ENCODE measurements at places on chromosomes 12 and 14.
A peak's percentile ranks its signal among the peaks of the same experiment; 100 is the strongest.

DNA sequence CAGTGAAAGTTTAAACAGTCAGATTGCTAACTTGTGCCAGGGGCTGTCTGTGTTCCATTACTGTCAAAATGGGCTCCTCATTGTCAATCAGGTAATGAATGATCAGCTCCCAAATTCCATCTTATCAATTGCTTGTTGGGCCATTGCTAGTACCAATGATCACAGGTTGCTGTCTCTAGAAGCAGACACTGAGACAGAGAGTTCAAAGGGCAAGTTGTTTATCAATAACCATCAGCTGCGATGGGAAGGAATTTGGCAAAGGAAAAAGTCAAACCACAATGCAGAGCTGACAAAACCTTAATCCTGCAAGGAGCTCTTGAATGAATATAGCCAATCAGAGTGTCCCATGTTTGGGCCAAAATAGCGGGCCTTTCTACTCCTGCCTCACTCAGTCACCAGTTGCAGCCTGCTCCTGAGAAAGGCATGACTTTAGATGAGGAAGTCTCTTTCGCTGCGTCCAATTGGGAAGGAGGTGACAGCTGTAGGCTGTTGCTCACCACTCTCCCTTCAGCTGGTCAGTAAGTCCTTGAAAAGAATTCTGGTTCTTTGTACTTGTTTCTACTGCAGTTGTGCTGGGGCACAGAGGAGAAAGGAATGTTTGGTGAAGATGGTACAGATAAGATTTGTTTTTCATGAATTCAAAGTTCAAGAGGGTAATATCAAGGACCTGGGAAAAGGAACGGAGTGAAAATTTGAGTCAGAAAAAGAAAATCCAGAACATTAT lies 179.2 kb upstream of the PDE3A start:
- no peak for DNase-seq

DNA sequence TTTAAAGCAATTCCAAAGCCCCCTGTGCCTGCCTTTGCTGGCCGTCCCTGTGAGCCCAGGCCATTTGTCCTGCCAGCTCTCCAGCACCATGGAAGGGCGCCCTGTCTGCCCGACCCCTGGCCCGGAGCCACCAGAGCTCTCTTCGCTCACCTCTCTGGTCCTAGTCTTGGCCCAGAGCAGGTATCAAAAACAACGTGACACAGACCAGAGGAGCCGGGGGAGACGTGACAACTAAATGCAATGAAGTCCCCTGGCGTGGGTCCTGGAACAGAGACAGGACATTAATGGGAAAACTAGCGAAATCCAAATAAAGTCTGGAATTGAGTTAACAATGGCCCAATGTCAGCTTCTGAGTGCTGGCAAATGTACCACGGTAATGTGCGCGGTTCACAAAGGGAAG lies 83.2 kb upstream of the DIO3 start:
- no peak for DNase-seq

- no peak for DNase-seq
Measured at GRCh38 chr12:53809005-53809404, 57.2 kb upstream of the CISTR start.

DNA sequence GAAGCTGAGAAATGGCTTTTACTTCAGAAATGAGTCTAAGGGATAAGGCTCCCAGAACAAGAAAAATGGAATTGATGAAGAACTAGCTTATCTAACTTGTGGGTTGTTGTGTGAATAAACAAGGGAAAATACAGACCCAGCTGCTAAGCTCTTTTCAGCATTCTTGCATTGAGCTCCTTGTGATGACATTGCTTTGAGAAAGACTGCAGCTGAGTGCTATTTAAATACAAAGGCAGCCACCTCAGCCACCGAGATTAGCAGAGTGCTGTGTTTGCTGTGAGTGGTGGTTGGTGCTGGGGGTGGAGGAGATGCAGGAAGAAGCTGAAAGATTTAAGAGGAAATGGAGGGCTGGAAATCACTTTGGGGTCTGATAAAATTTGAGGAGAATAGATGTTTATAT lies 396.0 kb upstream of the PRICKLE1 start:
- DNase-seq, result no peak

- DNase-seq, result no peak
Measured at GRCh38 chr12:102549691-102550090, 69.3 kb upstream of the IGF1 start.

- DNase-seq, result no peak
Measured at GRCh38 chr14:71444030-71444822, 488.0 kb upstream of the RGS6 start.

GRCh38 chr12:100867639-100868393 lies 73.2 kb downstream of the ANO4 start:
- DNase-seq, result no peak

GRCh38 chr14:21721504-21721903 lies 47.9 kb upstream of the OR4E1 start:
- DNase-seq, result no peak

DNA sequence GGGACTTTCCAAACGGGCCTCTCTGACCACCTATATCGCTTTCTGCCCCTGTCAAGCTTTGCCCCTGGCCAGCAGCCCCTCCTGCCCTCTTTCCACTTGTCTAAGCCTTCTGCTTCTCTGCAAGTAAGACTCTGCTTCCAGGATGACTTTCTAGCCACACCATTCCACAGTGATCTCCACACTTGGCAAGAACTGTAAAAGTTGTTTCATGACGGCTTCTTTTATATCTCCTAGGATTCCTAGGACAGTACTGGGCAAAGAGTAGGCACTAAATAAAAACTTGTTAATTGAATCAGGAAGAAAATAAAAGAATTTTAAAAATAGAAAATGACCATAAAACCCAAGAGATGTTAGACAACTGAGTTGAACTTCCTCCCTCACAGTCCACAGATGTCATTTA lies 1.8 kb upstream of the PTPN21 start:
- DNase-seq, result no peak

- DNase-seq, result no peak
Measured at GRCh38 chr14:52917735-52918134, 33.1 kb downstream of the FERMT2 start.

- no peak for DNase-seq
Measured at GRCh38 chr12:131917139-131917710, 11.9 kb upstream of the PUS1 start.

- no peak for DNase-seq
Measured at GRCh38 chr12:64252681-64253080, 30.6 kb upstream of the KICS2 start.

DNA sequence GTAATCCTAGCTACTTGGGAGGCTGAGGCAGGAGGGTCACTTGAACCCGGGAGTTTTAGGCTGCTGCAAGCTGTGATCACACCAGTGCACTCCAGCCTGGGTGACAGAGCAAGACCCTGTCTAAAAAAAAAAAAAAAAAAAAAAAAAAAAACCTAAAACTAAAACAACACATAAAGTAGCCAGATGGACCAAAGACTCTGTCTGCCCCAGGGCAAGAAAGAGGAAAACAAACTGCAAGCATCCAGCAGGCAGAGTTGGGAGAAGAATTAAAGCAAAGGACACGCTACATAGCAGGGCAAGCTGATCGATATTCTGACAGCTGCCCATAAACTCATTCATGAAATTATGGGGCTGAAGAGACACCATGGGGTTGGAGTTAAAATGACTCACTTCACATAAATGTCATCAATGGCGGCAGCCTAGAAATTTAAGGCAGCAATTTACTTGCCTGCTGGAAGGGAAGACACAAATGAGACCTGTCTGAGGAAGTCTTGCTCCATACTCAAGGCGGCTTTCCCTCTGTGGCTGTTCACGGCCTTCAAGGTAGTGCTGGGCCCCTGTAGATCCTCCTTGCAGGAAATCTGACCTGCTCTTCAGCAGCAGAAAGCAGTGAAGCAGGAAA lies 259.1 kb upstream of the FKBP4 start:
- peak; percentile 30 for DNase-seq

DNA sequence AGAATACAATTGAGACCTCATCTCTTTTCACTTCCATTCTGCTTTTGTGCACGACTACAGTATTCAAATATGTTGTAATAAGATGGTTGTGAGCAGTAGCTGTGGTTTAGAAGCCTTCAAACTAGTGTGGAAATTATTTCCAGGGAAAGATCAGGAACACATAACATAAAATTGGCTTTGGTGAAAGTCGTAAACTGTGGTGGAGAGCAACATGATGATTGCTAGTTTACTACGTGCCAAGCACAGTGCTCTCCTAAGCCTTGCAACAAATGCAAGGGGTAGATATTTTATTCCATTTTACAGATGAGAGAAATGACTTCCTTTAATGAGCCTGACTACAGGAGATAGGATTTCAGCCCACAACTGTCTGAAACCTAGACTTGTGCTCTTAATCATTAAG lies 172.4 kb upstream of the LMNTD1 start:
- no peak for DNase-seq

DNA sequence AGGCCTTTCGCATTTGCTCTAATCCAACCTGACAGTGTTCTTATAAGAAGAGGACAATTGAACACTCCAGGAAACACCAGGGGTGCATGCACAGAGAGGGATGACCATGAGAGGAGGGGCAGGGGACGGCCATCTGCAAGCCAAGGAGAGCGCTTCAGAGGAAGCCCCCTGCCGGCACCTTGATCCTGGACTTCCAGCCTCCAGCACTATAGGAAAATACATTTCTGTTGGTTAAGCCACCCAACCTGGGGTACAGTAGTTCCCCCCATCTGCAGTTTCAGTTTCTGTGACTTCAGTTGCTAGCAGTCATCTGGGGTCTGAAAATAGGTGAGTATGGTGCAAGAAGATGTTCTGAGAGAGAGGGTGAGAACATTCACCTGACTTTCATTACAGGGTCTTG lies 64.7 kb downstream of the CLMN start:
- no peak for DNase-seq

- DNase-seq, result no peak
Measured at GRCh38 chr14:104226421-104227383, 88.3 kb downstream of the KIF26A start.

DNA sequence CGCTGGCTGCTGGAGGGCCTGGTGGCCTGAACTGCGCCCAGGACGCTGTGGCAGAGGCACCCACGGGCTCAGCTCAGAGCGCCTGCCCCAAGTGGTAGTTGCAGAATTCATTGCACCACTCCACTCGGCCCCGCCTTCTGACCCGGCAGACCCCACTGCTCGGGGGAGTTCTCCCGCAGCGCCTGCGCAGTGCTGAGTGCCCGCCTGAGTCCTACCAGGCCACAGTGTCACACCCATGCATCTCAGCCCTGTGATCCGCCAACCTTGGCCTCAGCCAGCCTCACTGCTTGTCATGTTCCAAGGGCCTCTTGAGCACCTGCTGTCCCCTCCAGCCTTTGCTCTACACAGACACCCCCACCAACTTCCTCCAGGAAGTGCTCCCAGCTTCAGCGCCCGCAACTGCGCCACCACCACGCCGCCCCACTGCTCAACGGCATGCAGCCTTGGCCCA lies 12.2 kb downstream of the DEGS2 start:
- no peak for DNase-seq

DNA sequence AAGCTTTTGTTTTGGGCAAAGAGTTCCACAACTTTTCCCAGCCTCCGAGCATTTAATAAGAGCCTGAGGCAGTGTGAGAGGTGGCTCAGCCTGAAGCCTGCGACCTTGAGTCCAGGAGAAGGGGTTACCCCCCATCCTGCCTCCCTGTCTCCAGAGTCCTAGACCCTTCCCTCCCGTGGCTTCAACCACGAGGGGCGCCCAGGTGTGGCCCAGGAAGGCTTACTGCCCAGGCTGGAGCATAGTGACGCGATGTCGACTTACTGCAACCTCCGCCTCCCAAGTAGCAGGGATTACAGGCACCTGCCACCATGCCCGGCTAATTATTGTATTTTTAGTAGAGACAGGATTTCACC lies 641 bp downstream of the LRRC43 start:
- no peak for DNase-seq

GRCh38 chr14:22870811-22871223 lies 723 bp upstream of the LRP10 start:
- DNase-seq, result peak; percentile 13

DNA sequence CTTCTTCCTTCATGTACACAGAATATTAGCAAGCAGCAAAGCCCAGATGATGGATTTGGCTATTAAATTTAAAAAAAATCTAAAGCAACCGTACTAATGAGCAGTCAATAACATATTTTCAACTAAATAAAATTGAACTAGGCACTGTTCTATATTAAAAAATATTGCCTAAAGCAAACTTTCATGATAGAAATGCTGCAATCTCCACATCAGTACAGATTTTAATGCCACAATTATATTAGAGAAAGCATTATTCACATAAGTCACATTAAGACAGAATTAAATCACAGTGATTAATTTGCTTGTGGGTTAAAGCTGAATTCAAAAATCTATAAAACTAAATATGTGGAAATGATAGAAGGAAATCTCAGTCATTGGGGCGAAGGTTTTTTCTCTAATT lies 200.7 kb downstream of the KCNH5 start:
- no peak for DNase-seq

GRCh38 chr14:22524784-22525161 lies 64.3 kb downstream of the DAD1 start:
- DNase-seq, result no peak

GRCh38 chr12:75998292-75999063 lies 33.1 kb downstream of the PHLDA1 start:
- no peak for DNase-seq

DNA sequence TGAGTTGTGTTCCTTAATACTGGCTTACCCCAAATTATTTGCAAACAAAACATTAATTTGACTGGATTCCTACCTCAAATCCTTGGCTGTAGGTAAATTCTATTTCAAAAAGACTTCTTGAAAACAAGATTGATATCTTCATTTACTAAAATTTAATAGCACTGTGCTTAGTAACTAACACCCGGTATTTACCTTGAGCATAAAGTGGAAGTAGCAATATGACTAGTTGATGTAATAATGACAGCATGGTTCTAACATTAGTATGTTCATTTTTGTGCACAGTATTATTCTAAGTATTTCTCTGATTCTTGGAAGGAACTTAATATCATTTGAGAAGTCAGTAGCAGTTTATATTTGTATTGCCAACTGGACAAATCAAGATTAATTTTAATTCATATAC lies 96.8 kb downstream of the PPHLN1 start:
- no peak for DNase-seq

- no peak for DNase-seq
Measured at GRCh38 chr12:117049295-117049694, 49.9 kb downstream of the TESC start.
